ENCODE measurements at places on chromosomes 4 and X.

DNA sequence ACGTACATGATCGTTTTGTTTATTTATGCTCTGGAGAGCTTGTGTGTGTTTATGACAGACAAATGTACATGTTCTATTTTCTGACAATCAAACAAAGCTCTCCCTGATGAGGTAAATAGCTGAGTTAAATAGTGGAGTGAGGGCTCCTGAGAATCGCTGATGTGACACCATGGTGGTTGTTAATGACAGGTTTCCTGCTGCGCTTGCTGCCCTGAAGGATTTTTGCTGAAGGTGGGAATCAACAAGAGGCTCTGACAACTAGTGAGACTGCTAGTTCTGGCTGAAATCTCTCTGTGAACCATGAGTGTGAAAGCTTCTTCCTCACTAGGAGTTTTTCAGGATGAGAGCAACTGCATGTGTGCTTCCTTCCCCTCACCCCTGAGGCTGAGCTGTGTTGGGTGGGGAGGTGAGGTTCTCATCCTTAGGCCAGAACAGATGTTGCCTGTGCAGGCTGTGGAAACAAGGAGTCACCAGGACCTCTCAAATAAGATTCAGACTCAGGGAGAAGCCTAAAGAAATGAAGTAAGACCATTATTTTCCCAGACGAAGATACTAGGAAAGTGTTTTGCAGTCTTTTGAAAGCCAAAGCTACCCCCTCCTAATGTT lies 173.4 kb upstream of the JADE1 start:
- no peak for DNase-seq

- no peak for DNase-seq
Measured at GRCh38 chr4:170743633-170744032, 653.9 kb upstream of the AADAT start.

DNA sequence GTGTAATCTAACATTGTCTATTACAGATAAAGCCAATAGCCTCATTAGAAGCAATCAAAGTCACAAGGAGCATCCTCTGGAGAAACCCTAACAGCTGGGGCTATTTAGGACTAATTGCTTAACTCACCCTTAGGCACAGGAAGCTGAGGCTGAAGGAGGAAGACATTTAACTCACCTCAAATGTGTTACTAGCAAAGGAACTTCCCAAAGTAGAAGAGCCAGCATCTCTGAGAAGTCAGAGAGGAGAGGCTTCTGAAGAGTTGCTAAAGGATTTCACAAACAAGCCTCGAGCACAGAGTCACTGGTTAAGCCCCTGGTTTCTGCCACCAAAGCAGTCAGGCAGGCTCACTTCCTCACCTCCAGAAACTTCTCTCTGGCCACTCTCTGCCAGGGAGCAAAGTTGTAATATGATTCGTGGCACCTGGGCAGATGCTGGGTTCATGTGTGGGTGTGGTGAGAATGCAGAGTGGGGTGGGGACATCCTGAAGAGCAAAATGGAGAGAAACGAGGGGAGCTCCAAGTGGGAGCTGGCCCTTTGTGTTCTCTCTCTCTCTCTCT lies 201.3 kb downstream of the HS6ST2 start:
- no peak for DNase-seq

GRCh38 chr4:36046026-36046425 lies 198.3 kb downstream of the ARAP2 start:
- DNase-seq, result no peak

DNA sequence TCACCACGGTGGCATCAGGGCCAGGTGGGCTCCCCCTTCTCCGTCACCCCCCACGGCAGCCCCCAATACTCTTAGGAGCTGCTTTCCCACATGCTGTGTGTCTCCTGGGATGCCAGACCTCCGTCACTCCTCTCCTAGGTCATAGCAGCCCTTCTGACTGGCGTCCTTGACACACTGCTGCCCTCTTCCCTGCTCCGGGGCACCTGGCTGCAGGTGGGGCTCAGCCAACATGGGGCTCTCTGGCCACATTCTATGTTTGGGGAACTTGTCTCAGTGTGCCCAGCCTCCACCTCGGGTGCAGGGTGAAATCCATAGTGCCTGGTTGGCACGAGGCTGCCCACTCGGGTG lies 13.8 kb downstream of the TMEM175 start:
- DNase-seq, result no peak

DNA sequence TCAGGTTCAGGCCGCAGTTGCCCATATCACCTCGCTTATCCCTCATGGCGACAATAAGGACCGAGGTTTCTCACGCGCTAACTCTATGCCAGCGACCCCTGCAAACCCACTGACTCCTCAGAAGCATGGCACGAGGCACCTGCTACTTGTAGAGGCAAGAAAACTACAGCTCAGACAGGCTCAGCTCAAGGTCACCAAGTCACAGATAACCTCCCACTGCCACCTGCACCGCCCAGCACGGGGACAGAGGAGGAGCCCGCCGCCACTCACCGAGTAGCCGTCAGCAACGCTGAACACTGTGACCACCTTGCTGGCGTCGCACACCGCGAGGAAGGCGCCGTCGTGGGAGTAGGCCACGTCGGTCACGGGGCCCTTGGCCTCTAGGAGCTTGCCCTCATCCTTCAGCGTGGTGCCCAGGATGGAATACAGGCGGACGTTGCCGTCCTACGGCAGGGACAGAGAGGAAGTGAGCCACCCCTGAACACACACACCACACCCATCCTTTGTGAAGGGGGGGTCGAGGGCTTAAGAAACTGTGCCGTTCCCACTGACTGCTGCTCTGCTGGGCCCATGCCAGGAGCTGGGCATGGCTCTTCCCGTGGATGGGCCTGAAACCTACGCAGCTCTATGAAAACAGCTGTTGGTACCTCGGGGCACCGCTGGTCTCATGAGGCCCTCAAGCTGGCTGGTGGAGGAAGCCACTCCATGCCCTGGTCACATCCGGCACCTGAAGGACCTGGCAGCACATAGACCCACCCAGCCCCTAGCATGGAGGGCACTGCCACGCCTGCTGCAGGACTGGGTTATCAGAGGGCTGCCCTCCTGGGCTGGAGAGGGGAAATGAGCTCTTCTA lies 38.9 kb downstream of the WDR1 start:
- no peak for DNase-seq

DNA sequence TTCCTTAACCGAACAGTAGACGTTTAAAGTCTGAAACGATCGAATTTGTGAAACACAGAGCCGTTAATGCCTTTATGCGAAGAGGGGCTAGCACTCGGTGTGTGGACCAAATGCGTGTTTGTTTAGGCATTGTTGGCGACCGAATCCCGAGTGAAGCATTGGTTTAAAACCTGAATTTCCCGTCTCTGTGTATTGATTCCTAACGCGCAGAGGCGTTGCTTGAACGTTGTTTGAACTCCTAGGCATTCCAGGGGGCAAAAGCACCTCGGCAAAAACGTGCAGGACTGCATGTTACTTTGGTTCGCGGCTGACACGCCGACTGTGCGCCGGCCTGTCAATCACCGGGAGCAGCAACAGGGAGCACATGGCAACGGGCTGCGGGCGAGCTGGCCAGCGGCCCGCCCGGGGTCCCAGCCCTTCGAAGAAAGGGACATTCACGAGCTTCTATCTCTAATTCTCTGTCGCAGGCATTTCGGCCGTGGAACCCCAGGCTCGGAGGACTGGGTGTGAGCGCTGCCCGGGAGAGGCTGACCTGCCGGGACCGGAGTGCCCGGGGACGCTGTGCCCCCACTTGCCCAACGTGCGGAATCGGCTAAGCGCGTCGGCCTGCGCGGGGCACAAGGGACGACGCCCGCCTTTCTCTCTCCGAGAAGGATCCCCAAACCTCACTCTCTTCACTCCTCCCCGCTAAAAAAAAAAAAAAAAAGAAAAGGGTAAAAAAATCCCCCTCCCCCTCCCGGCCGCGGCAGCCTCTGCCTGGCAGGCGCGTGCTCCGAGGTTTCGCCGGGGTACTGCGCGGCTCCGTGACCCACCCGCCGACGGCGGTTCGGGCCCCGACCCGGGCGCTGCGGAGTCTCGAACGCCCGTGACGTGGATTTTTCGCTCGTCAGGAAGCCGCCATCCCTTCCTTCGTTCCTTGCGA lies 810 bp downstream of the SPRY1 start:
- DNase-seq, result peak; percentile 78
